A549 treated with DMSO at 1 μM for 4 hours (cell line): ENCODE measurements at places on chromosomes 6 and 20. TPM values are rescaled to one million over a fixed set of nuclear protein-coding genes. Genes with fewer than 3 reads are reported as not detected.

The PDE10A gene
- 32.3 to 38.5 TPM (median 35.3 TPM) in 5 replicates for total RNA-seq

The SLC35D3 gene
- total RNA-seq = 0.03 to 0.10 TPM (median 0.05 TPM) in 5 replicates

The GPX5 gene
- not detected in 5 replicates for total RNA-seq

The CYP39A1 gene
- total RNA-seq = 0.05 to 0.28 TPM (median 0.10 TPM) in 4 of 5 replicates, not detected in the other

The TDRD6 gene
- total RNA-seq = not detected in 5 replicates

The PRND gene
- not detected in 5 replicates for total RNA-seq

The RAB44 gene
- total RNA-seq = 0.02 to 0.05 TPM (median 0.03 TPM) in 3 of 5 replicates, not detected in the others

The ADGRF5 gene
- total RNA-seq = not detected in 5 replicates

The LRRN4 gene
- total RNA-seq = 0.02 TPM in 1 of 5 replicates, not detected in the others

The COL11A2 gene
- total RNA-seq = 0.72 to 1.3 TPM (median 0.89 TPM) in 5 replicates

The SIRPB1 gene
- total RNA-seq = 0.43 to 0.99 TPM (median 0.66 TPM) in 5 replicates

The EYS gene
- total RNA-seq = 0.05 to 0.08 TPM (median 0.05 TPM) in 3 of 5 replicates, not detected in the others

The ARMH2 gene
- total RNA-seq = not detected in 5 replicates

The CALHM4 gene
- total RNA-seq = not detected in 5 replicates

The NFYA gene
- 12.5 to 16.6 TPM (median 15.6 TPM) in 5 replicates for total RNA-seq

The GDAP1L1 gene
- not detected in 5 replicates for total RNA-seq

The ERGIC3 gene
- 231 to 244 TPM (median 237 TPM) in 5 replicates for total RNA-seq

The SIRPD gene
- total RNA-seq = not detected in 5 replicates

The RSPH4A gene
- 0.17 to 0.26 TPM (median 0.24 TPM) in 5 replicates for total RNA-seq

The ELOVL4 gene
- total RNA-seq = 1.3 to 2.1 TPM (median 1.8 TPM) in 5 replicates

The CNKSR3 gene
- total RNA-seq = 4.9 to 6.0 TPM (median 5.5 TPM) in 5 replicates

The FAXC gene
- total RNA-seq = 6.3 to 8.8 TPM (median 6.8 TPM) in 5 replicates

The TBXT gene
- total RNA-seq = not detected in 5 replicates

The MROH8 gene
- 0.62 to 1.1 TPM (median 1.00 TPM) in 5 replicates for total RNA-seq

The ANGPT4 gene
- 0.02 to 0.03 TPM (median 0.02 TPM) in 3 of 5 replicates, not detected in the others for total RNA-seq

The TMEM217 gene
- 0.66 to 1.0 TPM (median 0.85 TPM) in 5 replicates for total RNA-seq

The METTL24 gene
- total RNA-seq = not detected in 5 replicates

The SLC29A1 gene
- total RNA-seq = 40.2 to 58.4 TPM (median 50.8 TPM) in 5 replicates

The SLC16A10 gene
- total RNA-seq = 0.28 to 0.54 TPM (median 0.46 TPM) in 5 replicates

The RNF144B gene
- total RNA-seq = 0.24 to 0.88 TPM (median 0.52 TPM) in 5 replicates

The NFATC2 gene
- total RNA-seq = 8.3 to 11.7 TPM (median 9.4 TPM) in 5 replicates

The ADGRF4 gene
- total RNA-seq = 6.8 to 8.8 TPM (median 7.2 TPM) in 5 replicates

The PRL gene
- total RNA-seq = not detected in 5 replicates

The ARMC12 gene
- 0.18 to 0.40 TPM (median 0.24 TPM) in 5 replicates for total RNA-seq

The PRR3 gene
- 15.0 to 17.8 TPM (median 15.5 TPM) in 5 replicates for total RNA-seq
